ENCODE measurements at places on chromosomes 7 and 10.

DNA sequence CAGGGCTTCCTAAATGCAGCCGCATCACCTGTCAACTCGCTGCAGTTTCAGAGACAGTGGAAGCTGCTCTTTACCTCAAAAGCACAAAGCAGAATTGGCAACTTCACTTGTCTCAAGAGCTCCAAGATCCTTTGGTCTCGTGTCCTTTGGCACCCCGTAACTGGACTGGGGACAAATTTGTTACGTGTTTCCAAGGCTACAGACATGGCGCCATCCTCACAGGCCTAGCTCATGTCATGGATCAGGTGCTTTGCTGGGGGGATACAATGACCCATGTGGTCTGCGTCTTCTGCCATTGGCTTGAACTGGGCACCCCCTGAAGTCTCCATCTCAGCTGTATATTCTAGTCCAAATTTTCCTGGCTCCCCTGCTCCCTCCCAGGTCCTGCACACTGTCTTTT, 48.6 kb downstream of the CHST3 start:
- no peak for DNase-seq

DNA sequence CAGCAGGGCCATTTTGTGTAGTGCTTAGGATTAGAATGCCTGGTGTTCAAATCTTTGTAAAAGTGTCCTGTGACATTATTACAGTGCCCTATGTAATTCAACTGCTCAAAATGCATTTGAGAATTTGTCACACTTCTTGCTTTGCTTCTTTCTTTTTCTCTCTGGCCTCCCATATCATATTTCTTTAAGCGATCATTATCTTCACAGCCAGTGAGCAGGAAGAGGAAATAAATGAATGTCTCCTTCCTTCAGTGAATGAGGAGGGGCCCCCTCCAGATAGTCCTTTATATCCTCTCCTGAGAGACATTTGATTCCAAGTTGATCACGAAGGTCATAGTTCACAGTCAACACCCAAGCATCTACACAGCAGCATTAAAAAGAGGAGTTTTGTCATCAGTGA, 425.1 kb upstream of the NPVF start:
- DNase-seq: no peak

- DNase-seq: no peak
Measured at GRCh38 chr10:66695046-66695445, 230.8 kb upstream of the LRRTM3 start.

DNA sequence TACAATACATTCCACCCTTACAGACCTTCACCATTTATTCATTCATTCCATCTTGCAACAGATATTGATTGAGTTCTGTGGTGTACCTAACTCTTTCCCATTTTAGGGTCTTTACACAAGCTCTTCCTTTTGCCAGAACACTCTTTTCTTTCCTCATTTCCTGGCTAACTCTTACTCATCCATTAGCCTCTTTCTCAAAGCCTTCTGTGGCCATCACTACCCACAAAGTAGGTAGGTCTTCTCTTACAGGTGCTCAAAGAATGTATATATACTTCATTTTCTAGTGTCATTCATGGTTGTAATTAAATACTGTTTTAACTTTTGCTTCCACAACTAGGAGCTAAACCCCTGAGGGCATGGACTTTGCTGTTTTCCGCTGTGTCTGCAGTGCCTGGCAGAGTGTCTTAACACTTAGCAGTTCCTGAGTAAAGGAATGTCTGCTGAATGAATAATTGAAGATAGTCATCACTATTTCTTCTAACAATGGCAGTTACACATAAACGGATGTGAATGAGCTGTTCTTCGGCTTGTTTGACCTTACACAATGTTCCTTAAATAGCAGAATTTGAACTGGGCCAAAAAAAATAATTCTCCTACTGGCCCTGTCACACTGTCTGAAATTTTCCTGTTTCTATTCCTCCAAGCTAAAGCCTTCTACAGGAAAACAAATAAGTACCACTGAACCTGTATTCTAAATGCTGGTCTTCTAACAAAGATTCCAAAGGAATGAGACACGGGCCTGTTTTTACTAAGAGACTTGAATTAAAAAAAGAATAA, 15.1 kb downstream of the BCAP29 start:
- no peak for DNase-seq

- no peak for DNase-seq
Measured at GRCh38 chr7:106980358-106980685, 64.2 kb upstream of the PRKAR2B start.

GRCh38 chr10:114990586-114990985, 52.6 kb downstream of the TRUB1 start:
- no peak for DNase-seq

GRCh38 chr7:147771344-147771743, 819.2 kb upstream of the C7orf33 start:
- no peak for DNase-seq

GRCh38 chr10:3354174-3354900, 181.8 kb upstream of the PITRM1 start:
- no peak for DNase-seq

- no peak for DNase-seq
Measured at GRCh38 chr7:288671-289101, 1.3 kb upstream of the FOXL3 start.

DNA sequence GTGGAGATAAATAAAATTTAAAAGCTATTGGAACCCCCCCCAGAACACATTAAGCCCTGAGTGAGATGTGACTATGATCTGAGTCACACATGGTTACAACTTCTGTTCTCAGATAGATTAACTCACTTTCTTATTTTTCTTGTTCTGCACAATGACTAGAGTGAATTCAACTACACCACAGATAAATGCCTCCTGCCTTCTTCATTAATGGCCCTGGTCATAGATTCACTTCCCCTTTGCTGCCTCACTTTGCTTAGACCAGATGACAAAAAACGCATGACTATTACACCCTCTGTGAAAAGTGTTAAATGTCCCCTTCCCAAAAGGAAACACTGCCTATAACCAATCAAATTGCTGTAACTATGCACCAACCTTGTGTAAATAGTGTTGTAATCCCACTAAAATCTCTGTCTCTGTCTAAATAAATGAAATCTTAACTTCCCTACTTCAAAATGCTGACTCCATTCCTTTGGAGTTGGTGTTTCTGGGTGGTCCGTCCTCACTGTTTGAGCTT, 49.4 kb downstream of the AKR1D1 start:
- DNase-seq: no peak

- no peak for DNase-seq
Measured at GRCh38 chr7:130956417-130957136, 222.6 kb upstream of the KLF14 start.

DNA sequence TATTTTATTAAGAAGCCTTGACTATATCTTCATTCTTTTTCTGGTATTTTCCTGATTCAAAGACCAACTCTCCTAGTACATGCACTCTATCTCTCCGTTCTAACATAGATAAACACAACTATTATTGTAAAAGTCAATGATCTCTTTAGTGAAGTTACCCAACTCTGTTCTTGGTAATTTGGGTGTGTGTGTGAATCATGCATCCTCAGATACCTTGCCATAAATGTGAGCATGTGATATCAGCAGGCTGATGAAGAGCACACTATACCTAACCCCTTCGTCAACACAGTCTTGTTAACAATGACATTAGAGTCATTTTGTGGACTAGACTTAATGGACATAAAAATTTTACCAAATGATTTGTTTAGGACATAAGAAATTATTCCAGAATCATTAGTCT, 1122.1 kb downstream of the XPNPEP1 start:
- DNase-seq: no peak

DNA sequence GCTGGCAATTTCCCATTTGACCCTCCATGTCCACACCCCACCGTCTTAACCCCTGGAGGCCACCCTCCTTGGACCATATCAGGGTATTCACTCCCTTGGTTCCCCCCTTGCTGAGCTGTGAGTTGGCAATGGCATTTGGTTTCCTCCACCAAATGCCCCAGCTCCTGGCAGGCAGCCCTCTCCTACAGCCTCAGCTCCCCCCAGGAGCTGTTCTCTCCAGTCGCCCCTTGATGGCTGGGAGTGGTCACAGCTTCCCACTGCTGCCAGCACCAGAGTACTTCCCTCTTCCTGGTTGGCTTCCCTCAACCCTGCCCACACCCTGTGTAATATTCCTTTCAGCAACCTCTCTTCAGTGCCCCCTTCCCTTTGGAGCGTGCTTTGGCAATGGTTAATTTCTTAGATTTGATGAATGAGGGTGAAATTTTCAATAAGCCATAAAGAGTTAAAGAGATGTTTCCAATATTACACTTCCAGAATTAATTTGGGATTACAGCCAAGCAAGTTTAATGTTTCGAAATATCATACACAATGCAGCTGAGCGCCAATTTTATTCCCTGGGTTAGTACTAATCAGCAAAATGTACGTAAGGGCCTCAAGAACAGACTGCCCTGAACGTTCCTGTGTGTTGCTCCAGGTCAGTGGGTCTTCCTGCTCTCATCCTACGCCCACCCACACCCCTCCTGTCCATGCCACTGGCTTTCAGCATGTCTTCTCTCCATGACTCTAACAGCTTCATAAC, 207.1 kb upstream of the NFE2L3 start:
- DNase-seq: no peak

- DNase-seq: no peak
Measured at GRCh38 chr7:120735791-120736190, 122.2 kb downstream of the TSPAN12 start.

GRCh38 chr7:151430391-151431205, 9.3 kb downstream of the CRYGN start:
- no peak for DNase-seq

GRCh38 chr7:82325416-82325815, 118.2 kb downstream of the CACNA2D1 start:
- DNase-seq: no peak

DNA sequence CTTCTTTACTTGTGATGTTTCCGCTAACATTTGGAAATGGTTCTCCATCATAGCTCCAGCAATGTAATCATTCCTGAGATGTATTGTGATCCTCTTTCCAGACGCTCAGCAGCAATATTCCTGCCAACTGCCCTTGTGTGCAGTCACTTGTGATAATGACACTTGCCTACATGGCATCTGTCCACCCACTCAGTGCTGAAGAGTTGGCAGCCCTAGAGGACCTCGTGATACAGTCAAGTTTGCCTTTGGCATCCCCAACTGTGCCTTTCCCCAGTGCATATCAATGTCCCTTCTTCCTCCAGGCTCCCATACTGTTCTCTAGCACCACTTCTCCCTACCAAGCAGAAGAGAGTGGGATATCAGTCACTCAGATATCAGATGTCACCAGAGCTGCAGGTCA, 64.9 kb downstream of the MYOF start:
- no peak for DNase-seq

GRCh38 chr10:4426866-4427265, 399.1 kb upstream of the AKR1E2 start:
- no peak for DNase-seq

DNA sequence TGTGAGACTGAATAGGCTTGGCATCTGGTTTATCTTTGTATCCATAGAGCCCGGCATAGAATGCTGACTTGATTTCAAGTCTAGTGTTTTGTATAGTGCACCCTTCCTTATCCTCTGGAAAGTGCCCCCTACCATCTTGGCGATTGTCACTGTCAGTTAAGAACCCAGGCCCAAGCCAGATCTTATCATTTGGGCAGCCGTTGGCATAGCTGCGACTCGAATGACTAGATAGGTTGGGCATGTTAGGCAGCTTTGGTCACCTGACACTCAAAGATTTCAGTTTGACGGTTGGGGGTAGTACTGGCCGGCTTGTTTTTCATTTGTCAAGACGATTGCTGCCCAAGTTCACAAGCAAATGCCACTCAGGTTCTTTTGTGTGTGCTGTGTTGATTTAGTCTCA, 6.6 kb downstream of the NIPSNAP2 start:
- DNase-seq: no peak

- no peak for DNase-seq
Measured at GRCh38 chr10:46523962-46524471, 32.4 kb downstream of the GPRIN2 start.

GRCh38 chr7:105718511-105718925, 137.2 kb upstream of the EFCAB10 start:
- DNase-seq: no peak

DNA sequence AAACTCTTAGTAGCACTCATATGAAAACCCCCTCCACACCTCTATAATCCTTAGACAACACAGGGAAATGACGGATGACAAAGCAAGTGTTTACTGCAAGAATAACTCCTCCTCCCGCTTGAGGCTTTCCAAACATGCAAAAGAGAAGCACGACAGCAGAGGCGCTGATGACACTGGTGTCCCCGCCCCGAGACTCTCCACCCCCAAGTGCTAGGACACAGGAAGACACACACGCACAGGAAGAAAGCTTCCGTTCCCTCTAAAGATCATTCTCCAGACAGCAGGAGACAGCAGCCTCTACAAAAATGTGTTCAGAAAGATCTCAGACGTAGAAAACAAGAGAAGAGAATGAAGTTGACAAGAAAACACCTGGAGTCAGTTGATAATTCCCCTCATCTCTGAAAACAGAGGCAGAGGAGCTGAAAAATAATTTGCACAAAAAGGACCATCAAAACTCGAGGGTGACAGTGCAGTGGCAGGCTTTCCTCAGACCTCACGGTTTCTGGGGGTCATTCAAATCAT, 90.2 kb downstream of the DLG5 start:
- peak; percentile 46 for DNase-seq

- DNase-seq: no peak
Measured at GRCh38 chr7:92333866-92334265, 88.1 kb downstream of the ANKIB1 start.

GRCh38 chr7:155754165-155754564, 58.1 kb downstream of the SHH start:
- DNase-seq: no peak

DNA sequence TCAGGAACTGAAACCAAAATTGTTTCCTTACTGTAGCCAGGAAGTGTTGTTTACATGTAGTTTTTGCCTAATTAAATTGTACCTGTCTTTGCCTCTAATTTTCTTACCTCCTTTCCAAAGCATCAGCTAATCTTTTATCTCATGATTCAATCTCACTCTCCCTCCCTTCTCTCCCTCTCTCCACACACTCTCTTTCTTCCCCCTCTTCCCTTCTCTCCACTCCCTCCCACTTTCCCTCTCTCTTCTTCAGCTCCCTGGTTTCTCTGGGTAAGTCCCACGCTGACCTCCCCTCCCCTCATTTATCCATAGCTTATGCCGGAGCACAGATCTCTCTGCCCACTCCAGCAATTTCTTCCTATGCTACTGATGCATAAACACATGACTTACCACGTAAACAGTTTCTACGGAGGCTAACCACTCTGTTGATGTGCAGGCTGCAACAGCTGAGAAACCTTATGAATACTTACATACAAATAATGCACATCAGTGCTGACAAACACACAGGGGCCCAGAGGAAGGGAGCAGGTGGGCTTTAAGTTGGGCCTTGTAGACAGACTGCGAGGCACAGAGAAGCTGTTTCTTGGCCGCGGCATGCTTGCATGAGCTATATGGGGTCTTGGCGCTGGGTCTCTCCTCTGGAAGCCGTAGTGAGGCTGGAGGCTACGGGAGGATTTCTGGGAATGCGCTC, 174.4 kb upstream of the PLXNA4 start:
- no peak for DNase-seq

Measured in stimulated activated CD4-positive, alpha-beta T cell treated with anti-CD3 and anti-CD28 coated beads, Interleukin-12 subunit alpha, Interleukin-12 subunit beta, amount 100 ng/mL, for 24 hours (primary cell).